ENCODE measurements at places on chromosomes 1 and 21.

DNA sequence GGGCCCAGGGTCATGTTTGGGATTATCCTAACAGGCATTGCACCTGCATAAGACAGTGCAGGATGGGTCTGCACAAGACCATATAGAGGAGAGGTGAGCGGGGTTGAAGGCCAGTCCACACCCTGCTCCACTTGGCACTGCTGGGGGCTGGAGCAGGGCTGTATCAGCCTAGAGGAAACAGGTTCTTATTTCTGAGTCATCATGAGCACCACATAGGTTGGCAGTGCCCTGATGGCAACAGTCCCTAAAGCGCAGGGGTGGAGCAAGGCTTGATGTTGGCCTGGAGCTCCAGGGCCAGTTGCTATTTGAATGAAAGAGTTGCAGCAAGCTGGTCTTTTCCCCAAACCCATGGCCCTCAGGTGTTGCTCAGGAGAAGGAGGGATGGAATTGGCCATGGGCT lies 29.8 kb upstream of the BMP8B start:
- no peak for DNase-seq

DNA sequence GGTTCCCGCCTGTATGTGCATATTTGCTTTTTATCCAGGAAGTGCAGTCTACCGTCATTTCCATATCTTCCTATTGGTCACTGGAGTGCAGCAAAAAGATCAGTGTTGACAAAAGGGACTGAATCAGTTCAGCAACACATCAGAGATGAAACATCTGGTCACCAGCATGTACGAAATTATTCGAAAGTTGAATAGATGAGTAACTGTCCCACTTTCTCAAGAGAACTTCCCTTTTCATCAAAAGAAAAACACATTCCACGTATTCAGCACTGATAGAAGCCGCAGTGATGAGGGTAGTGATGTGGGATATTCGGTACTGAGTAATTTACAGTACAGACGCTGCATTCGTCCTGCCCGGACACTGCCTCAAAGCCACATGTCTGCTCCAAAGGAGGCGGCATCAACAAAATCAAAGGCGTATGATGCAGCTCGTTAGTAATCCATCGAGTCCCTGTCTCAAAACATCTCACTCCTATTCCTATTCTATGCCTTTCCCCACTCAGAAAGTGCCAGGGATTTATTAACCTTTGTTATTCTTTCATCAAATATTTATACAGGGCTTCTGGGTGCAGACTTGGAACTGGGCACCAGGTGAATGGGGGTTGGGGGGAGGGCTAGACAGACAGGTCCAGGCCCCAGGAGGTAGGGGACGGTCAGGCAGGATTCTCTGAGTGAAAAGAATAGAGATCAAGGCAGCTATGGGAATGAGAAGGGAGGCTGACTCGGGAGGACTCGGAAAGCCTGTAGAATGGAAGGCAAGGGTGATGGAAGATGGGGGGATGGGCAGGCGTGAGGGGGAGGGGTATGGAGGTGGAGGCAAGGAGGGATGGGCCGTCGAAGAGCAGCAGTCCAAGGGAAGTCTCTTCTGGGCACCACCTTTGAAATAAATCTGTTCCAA lies 79.5 kb upstream of the SLC45A1 start:
- peak; percentile 79 for DNase-seq

DNA sequence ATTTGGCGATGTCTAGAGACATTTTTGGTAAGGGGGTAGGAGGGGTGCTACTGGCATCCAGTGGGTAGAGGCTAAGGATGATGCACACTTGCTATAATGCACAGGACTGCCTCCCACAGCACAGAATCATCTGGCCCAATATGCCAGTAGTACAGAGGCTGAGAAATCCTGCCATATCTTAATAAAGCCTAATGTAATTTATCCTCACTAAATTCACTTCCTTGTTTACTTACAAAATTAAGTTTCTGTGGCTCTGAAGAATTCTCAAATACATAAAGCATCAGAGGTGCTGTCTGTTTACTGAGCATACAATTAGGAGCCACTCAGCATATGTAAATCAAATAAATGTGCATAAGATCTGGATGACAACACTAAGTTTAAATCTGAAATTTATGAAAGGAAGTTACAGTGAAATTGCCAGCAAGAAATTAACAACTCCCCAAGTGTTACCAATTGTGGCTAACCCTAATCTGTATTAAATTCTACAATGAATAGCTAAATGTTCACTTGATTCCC lies 26.5 kb downstream of the NGF start:
- no peak for DNase-seq

GRCh38 chr21:26115899-26116298 lies 54.7 kb downstream of the APP start:
- DNase-seq, result peak; percentile 63

- no peak for DNase-seq
Measured at GRCh38 chr1:243508303-243508713, 252.5 kb downstream of the SDCCAG8 start.

DNA sequence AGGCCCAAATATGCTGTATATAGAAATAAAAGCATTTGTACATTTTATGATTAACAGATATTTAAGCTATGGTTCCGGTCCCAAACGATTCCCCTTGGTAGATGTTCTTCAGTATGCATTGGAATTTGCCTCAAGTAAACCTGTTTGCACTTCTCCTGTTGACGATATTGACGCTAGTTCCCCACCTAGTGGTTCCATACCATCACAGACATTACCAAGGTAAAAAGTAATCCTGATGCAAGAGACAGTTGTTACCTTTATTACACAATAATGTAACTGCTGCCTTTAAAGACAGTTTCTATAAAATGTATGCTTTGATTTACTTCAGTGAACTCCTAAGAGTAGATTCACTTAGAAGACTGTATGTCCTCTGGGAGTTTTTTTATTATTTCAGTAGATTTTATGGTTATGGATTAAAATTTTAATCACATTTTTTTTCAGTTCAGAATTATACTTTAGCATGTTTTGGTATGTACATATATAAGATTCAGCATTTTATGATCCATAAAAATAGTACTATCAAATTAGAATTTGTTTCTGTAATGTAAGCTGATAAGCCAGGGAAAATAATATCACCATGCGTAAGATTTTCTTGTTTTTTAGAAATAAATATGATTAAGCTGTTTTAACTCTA lies 96.5 kb downstream of the USP25 start:
- no peak for DNase-seq

DNA sequence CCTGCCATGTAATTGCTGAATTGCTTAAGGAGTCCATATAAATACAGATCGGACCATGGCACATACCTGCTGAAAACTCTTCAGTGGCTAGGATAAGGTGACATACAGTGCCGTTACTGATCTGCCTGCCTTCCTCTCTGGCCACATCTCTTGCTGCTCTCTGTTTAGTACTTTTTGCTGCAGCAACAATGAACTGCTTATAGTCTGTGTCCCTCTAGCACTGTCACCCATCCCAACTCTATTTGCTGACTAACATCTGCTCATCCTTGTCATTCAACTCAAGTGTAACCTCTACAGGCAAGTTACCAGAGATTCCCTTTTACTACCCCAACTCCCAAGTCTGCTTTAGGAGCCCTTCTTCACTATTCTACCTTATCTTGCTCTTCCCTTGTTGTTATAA lies 65.6 kb downstream of the GTF2B start:
- no peak for DNase-seq

DNA sequence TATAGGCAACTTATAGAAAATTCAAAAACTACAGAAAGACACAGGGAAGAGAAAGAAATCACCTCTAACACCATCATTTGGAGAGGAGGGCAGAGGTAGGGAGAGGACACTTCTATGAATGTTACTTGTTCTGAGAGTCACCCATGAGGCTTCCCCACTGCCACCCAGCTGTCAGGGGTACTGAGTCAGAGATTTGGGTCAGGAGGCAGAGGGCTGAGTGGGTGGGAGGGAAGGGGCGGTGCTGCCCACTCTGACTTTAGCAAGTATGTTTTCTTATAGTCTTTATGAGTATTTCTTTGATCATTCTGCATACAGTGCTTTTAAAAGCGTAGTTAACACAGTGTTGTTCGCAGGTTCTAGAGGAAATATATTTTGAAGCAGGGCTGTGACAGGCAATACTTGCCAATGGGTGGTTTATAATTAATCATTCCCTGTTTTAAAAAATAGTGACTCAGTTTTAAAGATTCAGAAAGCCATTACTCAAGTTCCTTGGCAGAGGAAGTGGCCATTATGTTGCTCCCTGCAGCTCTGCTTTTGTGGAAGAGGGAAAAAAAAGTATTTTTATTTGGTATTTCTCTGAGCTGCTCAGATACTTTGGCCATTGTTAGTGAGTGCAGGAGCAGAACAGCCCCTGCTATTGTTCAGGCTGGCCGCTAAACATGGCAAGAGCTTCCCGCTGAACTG lies 18.3 kb downstream of the IL6R start:
- no peak for DNase-seq

GRCh38 chr1:56799605-56800400 lies 19.4 kb downstream of the FYB2 start:
- DNase-seq, result no peak

GRCh38 chr1:66752671-66753371 lies 562 bp downstream of the DYNLT5 start:
- no peak for DNase-seq

DNA sequence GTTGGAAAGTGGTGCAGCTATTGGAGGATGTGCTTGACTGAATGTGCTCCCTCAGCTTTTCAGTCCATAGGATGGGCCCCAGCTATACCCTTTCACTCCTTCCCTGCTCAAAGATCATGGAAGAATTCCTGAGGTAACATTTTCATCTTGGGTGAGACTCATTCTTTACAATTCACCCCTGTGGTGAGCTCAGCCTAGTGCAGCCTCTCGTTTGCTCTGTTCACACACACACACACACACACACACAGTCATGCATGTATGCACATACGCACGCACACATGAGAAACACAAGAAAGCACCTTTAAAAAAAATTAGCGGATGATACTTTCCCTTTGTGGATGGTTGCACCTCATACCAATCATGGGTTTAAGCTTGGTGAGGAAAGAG lies 25.8 kb downstream of the CCN1 start:
- no peak for DNase-seq

- no peak for DNase-seq
Measured at GRCh38 chr1:91406773-91407389, 2.2 kb upstream of the HFM1 start.

DNA sequence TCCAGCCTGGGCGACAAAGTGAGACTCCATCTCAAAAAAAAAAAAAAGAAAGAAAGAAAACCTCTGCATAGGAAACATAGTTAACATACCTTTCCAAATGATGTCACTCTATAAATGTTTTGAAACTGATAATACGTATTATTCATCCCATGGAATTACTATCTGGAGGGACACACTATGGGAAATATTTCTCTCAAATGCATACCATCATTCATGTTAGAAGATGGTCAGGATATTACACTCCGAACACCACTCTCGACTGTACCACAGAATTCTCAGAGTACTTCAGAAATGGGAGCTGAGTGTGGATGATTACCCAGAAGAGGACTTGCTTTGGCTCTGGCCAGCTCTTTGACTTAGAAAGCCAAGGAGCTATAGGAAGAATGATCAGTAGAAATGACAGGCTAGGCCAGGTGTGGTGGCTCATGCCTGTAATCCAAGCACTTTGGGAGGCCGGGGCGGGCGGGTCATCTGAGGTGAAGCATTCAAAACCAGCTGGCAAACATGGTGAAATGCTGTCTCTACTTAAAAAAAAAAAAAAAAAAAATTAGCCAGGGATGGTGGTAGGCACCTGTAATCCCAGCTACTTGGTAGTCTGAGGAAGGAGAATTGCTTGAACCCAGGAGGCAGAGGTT lies 5.2 kb upstream of the LIN28A start:
- DNase-seq, result no peak

DNA sequence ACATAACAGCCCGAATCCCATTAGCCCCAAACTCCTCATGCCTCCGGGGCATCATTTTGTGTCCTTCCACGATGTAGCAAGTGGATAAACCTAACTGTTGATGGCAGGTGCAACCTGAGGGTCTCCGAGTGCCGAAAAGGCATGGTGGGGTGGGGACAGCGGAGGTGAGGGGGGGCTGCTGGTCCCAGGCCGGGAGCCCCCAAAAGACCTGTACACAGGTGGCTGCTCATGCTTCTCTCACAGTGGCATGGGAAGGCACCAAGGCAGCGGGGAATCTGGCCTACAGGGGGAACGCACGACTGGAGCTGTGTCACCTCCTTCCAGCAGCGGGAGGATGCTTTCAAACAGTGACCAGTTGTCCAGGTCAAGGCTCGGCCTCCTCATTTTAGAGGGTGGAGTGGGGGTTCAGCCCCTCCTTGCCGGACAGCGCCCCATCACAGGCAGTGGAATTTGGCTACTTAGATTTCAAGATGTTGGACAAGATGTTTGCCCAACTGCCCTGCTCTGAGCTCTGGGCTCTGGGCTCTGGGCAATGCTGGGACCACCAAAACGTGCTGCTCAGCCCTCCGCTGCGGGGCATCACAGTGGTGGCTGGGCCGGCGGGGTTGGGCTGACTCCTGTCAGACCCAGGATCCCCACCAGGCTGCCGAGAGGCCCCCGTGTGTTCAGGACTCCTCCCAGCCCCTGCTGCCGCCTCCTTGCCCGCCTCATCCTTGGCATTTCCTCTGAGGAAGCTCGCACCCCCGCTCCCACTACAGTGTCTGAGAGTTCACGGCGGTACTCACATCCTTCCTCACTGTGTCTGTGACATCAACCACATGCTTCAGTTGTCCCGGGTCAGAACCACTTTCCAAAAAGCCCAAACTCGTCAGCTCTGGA lies 7.6 kb downstream of the DNMT3L start:
- DNase-seq, result no peak

GRCh38 chr1:199747984-199748383 lies 279.5 kb upstream of the NR5A2 start:
- DNase-seq, result no peak

DNA sequence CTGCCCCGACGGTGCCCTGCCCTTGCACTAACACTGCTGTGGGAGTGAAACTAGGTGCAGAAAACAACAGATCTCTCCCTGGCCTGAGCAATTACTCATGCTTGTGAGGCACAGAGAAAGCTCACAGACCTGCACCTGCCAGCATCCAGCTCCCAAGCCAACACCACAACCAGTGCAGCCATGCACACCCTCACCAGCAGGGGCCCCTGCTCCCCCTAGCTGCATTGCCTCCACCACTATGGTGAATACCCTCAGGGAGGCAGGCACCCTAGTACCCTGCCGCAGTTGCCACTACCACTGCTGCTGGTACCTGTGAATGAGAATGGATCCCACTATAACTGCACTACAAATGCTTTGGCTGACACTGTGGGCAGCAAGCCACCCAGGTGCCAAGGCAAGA lies 7.1 kb upstream of the DIRAS3 start:
- DNase-seq, result no peak

GRCh38 chr1:115447672-115448071 lies 109.6 kb upstream of the NGF start:
- DNase-seq, result no peak

- DNase-seq, result no peak
Measured at GRCh38 chr1:160707236-160708064, 4.2 kb downstream of the CD48 start.
